ENCODE measurements at places on chromosomes 7 and 10. TPM values are rescaled to one million over a fixed set of nuclear protein-coding genes. Genes with fewer than 3 reads are reported as not detected.

- DNase-seq, result no peak
Observed at GRCh38 chr7:77765481-77765880, 32.8 kb downstream of the TMEM60 start.

Gene CPA5
- not detected for total RNA-seq

GRCh38 chr7:7640221-7641128 lies at the start of gene UMAD1:
Gene UMAD1 (plus strand): TSS chr7:7640752. CDS start chr7:7673372, 32,620 bp downstream.
- peak; percentile 99 for DNase-seq

- no peak for DNase-seq
Observed at GRCh38 chr10:32976338-32976737, 18.3 kb upstream of the ITGB1 start.

Gene SPDYE2
- total RNA-seq, result not detected

DNA sequence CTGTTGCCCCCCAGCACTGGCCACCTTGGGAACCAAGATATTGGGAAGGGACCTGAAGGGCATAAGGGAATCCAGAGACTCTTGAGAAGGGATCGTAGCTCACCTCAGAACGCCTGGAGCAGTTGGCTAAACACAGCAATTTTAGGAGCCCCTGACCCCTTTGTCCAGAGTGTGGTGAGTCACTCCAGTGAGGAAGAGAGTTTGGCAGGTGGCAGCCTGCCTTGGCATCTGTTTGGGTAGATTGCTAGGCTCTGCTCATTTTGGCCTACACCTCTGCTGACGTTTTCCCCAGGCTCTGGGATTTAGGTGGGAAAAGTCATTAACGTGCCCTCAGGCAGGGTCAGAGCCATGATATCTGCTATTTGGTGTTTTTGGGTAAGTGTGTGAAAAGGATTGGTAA lies 100.6 kb downstream of the GRB10 start:
- DNase-seq, result no peak

Gene CYP51A1
- 47.3 TPM for total RNA-seq

DNA sequence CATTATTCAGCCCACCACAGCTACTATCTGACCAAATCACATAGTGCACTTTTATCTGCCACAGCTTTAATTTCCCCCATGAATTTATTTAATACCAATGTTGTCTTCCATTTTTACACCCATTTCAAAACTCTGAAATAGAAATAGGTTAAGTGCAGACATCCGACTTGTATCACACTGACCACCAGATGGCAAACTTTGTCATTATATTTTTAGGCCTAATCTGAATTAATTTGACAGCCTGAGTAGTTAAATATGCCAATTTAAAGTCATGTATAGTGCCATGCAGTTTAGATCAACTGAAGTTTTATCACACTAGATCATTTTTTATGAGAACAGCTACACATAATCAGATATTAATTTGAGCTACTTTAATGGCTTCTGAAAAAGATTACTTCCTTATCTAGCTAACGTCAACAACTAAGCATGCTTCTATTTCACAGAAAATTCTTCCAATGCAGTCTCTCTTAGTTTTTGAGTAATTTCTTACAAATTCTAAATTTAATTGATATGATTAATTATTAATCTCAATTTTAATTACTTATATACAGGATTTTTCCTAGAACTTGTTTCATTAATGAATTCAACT lies 566.4 kb downstream of the GFRA1 start:
- DNase-seq, result no peak

DNA sequence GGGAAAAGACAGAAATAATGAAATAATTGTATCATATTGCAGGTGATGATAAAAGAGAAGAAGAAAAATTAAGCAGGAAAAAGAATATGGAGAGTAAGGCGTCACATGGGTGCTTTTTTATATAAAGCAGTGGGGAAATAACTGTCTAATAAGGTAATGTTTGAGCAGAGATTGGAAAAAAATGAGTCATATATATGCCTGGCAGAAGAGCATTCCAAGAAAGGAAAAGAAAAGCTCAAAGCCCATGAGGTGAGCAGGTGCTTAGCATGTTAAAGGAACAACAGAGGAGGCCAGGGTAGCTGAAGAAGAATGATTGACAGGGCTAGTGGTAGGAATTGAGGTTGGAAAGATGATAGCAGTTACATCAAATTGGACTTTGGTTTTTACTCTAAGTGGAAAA lies 739.5 kb downstream of the SORCS1 start:
- DNase-seq, result no peak

GRCh38 chr7:76129366-76129765 lies 72.3 kb upstream of the SRRM3 start:
- no peak for DNase-seq

Gene SLC18A2
- 0.27 TPM for total RNA-seq

GRCh38 chr7:95104739-95105138 lies 197.3 kb downstream of the PPP1R9A start:
- no peak for DNase-seq

Gene MMP21
- total RNA-seq, result not detected

DNA sequence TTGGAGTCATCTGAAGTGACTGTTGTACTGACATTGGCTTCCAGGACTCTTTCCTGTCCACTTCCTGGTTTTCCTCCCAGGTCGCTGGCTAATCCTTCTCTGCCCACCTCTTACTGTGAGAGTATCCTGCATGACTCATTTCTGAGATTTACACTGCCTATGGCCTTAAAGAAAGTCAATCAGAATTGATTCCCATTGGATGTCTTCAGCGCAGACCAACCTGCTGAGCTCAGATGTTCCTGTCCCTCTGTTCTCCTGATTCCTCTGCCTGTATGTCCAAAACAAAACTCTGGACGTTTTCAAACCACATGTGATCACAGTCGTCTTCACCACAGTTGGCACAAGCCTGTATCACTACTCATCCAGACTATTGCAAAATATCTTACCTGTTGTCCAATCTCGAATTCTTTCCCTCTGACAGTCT lies 262.1 kb downstream of the CREB5 start:
- no peak for DNase-seq

Gene LIPK
- not detected for total RNA-seq

Gene PON1
- not detected for total RNA-seq

Gene HILPDA
- 35.5 TPM for total RNA-seq

GRCh38 chr10:86729677-86730076 lies 26.7 kb upstream of the BMPR1A start:
- no peak for DNase-seq

DNA sequence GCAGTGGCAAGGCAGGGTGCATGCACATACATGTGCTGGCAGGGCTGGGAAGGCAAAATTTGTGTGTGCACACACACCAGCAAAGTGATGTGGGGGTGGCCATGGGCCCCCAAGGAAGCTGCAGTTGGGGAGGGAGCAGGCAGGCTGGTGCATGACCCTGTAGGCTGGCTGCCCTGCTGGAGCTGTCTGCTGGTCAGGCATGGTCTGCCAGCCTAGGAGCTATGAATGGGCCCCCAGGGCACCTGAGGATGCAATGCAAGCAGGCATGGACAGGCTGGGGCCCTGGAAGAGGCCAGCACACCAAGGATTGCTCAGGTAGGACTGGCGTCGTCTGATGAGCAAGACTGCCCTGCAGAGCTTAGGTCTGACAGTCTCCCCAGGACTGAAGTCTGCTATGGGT lies 18.2 kb upstream of the PPP1R3A start:
- DNase-seq, result no peak

Gene UBE3C
- 47.9 TPM for total RNA-seq

DNA sequence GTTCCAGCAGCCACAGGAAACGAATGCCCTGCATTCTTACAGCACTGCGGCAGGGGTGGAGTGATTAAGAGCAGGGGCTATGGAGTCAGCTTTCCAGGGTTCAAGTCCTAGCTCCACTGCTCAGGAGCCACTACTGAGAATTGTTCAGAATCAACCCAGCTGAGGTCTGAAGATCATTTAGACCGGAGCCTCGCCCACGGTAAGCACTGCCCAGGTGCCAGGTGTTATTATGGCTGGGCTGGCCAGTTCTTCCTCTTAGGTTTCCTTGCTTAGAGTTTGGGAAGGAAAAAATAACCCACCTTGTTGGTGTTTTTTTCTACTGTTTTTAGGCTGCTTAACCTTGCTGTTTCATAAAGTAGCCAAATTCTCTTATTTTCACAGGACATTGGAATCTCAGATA lies 4.8 kb upstream of the FIGNL1 start:
- no peak for DNase-seq

Gene UBE2D1
- total RNA-seq, result 12.7 TPM

DNA sequence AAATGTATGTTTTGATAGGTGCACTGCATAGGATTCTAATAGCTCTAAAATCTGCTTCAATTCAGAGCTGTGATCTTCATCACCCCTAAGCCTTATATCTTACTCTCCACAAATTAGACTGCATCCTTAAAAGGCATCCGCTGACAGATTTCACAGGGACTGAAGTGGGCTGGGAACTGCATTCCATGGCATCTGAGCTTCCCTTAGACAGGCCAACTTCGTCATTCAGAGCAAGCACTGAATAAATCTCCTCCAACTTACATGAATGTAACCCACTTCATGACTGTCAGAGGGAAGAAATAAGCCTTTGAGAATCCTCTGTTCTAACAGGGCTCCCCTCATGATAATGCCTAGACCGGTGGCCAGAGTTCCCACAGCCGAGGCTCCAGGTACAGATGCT lies 71.3 kb downstream of the SFMBT2 start:
- no peak for DNase-seq

DNA sequence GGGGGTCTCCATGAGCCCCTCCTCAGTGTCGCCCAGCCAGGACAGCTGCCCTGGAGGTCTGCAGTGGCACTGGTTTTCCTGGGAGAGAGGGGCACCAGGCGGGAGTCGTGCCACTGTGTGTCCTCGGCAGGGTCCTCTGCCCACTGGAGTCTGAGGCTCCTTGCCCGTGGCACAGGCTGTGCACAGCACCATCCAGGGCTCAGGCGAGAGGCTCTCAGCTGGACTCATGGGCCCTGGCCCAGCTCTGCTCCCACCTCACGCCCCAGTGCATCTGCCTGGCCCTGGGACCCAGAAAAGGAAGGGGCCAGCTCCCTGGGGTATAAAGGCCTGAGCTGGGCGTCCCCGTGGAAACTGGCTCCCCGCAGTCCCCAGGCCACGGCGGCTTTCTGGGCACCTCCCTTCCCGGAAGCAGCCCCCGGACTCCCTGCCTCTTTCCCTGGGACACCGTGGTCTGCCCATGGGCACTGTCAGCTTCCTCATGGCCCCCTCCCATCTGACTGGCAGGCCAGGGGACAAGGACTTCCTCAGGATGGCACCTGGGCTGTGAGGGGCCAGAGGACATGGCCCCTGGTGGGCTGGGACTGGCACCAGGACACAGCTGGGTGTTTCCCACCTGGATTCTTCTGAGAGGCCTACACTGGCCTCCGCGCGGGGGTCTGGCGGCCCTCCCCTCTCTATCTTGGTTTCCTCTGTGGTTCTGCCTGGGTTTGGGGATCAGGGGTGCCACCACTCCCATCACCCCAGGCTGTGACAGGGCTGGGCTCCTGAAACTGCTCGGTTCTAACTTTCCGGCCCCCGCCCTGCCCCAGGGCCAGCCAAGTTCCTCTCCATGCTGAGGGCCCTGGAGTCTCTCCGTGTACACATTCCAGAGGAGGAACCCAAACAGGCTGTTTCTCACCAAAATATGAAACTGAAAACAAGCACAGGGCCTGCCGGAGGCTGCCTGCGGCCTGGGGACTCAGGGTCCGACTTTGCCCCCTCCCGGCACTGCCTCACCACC lies 5.5 kb downstream of the FOXL3 start:
- no peak for DNase-seq

GRCh38 chr7:29156907-29157452 lies 10.6 kb upstream of the CPVL start:
- DNase-seq, result no peak

- no peak for DNase-seq
Observed at GRCh38 chr10:70991140-70992124, 103.1 kb upstream of the PCBD1 start.

GRCh38 chr10:132403511-132404168 lies 6.6 kb downstream of the PWWP2B start:
- DNase-seq, result no peak

Gene AGAP6
- 30.3 TPM for total RNA-seq

- no peak for DNase-seq
Observed at GRCh38 chr7:15543256-15543655, 18.6 kb downstream of the AGMO start.

Gene GDF2
- total RNA-seq, result not detected

DNA sequence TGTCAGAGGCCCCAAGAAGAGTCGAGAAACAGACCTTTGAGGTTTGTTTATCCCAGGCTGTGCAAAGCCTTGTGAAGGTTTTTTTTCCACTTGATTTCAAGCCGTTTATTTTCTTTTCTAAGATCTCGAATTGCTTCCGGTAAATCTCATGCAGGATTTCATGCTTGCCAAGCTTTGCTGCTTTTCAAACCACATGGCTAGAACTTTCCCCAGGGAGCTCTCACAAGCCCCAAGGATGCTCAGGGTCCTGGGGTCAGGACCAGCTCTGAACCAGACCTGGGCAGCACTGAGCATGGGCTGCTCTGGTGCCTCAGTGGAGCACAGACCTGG lies 48.0 kb upstream of the AQP1 start:
- DNase-seq, result no peak

Gene CPA2
- not detected for total RNA-seq

Gene FAM13C
- 6.2 TPM for total RNA-seq

- DNase-seq, result peak; percentile 7
Observed at GRCh38 chr10:132293201-132293812, 14.4 kb downstream of the STK32C start.

Gene AKR1C8
- total RNA-seq, result not detected

Gene CHN2
- total RNA-seq, result 17.1 TPM

Gene SORCS1
- total RNA-seq, result 5.1 TPM

- DNase-seq, result no peak
Observed at GRCh38 chr10:4803822-4804221, 22.2 kb upstream of the AKR1E2 start.

DNA sequence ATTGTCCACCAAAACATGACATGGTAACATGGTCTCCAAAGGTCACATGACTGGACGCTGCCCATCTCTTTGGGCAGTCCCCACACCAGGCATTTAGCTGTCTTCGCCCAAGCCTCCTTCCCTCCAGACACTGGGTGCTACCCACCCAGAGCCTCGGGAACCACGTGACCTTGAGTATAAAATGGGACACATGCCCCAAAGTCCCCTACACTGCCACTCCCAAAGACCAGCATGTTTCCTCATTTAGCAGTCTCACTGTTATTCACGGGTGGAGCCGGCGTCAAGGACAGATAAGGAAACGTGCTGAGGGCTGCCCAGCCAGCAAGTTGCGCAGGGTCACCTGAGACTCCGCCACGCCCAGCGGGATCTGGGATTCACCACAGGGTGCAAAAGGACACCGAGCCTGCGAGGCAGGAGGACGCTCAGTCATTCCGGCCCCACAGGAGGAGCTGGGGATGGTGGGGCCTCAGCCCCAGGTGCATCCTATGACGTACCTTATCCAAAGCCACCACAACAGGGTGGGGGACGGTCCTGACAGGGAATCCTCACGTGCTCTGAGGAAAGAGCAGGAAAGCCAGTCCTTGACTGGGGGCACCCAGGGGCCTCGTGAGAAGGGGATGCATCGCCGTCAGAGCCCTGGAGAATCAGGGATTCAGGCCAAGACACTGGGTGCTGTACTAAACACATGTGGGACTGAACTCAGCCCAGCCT lies 226.9 kb downstream of the TNS3 start:
- peak; percentile 94 for DNase-seq

GRCh38 chr7:152544481-152544927 lies 108.7 kb upstream of the KMT2C start:
- DNase-seq, result no peak

DNA sequence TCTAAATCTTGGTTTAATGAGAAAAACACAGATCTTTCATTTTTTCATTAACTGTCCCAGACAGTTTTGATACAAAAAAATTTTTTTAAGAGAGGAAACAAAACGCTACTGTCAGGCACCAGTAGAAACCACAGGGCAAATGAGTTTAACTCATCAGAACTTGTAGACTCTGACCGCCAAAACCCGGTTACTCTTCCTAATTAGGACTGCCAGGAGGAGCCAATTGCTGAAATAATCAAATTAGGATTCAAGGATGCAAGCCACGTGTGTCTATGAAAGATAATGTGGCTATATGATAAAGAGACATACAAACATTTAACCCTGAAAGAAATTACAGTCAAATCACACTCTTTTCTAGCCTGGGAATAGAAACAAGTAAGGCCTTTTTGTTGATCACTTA lies 154.4 kb downstream of the DGKI start:
- no peak for DNase-seq
